ENCODE measurements at places on chromosomes 7 and 10.

GRCh38 chr7:113143486-113144257, 25.3 kb upstream of the SMIM30 start:
- no peak for DNase-seq

DNA sequence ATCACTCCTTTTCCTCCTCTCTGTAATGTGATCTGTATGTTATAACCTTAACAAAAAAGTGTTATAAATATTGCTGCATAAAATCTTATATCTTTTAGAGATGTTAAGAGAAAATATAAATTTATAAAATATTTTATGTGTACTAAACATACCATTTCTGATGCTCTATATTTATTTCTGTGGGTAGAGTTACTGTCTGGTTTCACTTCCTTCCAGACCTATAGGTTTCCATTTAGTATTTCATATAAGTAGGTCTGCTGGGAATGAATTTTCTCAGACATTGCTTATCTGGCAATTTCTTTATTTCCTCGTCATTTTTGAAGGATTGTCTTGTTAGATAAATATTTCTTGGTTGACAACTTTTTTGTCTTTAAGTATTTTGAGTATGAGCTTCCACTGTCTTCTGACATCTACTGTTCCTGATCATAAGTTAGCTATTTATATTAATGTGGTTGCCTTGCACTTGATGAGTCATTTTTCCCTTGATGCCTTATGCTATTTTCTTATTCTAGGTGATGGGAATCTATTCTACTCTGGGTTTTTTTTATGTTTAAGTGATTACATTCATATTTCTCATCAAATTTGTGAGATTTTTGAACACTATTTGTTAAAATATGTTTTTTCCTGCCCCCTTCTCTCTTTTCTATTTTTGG, 11.2 kb upstream of the THSD7A start:
- no peak for DNase-seq

- DNase-seq: no peak
Observed at GRCh38 chr7:4261601-4261960, 420.5 kb upstream of the FOXK1 start.

DNA sequence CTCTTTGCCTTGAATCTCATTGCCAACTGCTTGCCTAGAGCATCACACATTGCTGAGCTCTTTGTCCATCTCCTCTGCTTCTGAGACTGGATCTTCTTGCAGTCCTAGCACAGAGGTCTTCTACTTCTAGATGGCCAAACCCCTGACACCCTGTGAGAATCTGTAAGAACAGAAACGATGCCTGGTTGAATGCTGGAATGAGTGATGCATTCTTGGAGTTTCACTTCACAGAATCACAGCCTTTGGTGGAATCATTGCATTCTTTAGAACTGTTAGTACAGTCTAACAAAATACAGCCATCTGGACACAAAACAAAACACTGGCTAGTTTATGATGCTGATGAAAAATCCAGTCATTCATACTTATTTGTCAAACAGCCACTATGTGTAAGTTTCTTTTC, 141.7 kb upstream of the ITGB1 start:
- peak; percentile 70 for DNase-seq

GRCh38 chr7:258476-259190, 31.3 kb upstream of the FOXL3 start:
- no peak for DNase-seq

- DNase-seq: no peak
Observed at GRCh38 chr7:74242122-74242443, 12.1 kb downstream of the RFC2 start.

- DNase-seq: no peak
Observed at GRCh38 chr10:132229834-132230556, 43.2 kb downstream of the DPYSL4 start.

DNA sequence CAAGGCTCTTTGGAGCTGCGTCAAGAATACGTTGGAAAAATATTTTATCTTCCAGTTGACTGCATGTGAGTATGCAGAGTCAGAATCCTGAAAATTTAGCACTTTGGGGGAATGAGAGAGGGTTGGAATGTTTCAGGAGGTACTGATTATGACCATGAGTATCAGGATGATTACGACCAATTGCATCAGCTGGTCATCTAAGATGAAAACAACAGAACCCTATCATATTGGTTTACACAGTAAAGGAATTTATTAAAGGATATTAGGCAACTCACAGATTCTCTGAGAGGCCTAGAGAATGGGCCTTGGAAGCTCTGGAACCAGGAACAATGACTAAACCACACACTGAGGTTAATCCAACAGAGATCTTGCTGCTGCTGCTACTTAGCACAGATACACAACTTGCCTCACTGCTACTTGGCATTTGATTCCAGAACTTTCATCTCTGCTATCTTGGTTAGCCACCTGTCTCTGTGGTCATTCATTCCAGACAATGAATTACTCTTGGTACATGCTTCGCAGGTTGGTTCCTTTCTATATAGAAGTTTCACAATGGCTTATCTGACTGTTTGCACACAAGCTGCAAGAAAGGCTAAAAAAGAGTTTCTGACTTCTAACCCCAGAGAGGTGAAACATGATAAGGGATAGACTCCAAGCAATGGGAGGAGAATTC, 68.0 kb upstream of the CTTNBP2 start:
- no peak for DNase-seq

- no peak for DNase-seq
Observed at GRCh38 chr7:36204929-36205635, 52.0 kb downstream of the EEPD1 start.

DNA sequence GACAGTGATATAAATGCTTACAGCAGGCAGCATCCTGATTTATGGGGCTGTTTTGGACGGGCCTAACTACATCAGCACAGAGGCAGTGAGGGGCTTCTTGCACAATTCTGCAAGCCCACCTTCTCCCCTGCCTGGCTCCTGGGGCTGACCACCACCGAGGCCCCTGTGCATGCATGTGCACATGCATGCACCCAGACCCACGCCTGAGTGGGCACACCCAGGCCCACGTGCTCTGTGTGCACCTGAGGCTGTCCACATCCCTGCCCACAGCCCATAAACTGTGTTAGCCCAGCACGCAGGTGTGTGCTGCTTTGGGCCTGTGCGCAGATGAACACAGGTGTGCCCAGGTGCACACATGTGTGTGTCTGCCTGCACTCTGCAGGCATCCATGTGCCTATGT, 40.0 kb downstream of the ZMIZ1 start:
- no peak for DNase-seq

DNA sequence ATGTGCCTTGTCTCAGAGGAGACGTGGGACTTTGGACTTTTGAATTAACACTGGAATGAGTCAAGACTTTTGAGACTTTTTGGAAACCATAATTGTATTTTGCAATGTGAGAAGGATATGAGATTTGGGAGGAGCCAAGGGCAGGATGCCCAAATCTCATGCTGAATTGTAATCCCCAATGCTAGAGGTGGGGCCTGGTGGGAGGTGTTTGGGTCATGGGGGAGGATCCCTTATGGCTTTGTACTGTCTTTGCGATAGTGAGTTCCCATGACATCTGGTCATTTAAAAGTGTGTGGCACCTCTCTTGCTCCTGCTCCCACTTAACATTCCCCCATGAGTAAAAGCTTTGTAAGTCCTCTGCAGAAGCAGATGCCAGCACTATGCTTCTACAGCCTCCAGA, 39.2 kb downstream of the DNAJC9 start:
- DNase-seq: no peak

DNA sequence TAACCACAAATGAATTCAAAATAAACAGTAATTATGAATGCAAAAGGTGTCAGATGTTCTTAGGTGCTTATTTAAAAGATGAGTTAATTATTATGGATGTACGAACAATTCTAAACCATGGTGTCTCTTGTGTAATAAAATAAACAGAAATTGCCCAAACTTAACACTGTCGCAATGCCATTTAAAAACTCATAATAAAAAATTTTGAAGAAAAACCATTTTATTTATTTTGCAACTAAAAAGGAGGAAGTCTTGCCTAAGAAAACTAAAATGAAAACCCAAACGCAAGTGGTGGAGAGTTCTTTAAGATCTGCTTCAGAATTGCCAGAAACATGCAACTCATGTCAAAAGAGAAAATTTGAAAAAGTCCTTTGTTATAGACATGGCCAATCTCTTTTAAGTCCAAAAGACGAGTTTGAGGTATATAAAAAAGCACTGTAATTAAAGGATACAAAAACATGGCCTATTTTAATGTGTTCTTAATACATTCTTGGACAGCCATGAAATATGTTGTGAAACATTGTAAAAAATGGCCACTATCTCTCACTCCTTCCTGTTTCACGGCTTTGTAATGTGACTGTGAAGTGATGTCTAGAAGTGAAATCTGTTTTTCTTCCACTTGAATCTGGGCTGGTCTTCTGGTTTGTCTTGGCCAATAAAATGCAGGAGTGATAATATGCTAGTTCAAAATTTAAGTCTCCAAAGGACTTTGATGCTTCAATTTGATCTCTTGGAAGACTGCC, 322.9 kb downstream of the PRPF18 start:
- DNase-seq: no peak

GRCh38 chr10:58741673-58742072, 229.0 kb downstream of the BICC1 start:
- no peak for DNase-seq

DNA sequence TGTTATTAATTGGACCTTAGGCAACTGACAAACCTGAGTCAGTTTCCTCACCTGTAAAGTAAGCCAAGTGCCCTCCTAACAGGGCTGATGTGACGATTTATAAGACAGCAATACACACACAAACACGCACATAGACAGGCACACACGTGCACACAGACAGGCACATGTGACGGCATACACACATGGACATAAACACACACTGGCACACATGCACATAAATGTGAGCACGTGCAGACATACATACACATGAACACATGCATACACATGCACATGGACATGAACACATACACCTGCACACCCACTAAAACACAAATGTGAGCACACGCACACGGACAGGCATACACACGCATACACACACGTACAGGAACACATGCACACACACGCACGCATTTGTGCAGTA, 148.9 kb downstream of the PRKCQ start:
- no peak for DNase-seq

DNA sequence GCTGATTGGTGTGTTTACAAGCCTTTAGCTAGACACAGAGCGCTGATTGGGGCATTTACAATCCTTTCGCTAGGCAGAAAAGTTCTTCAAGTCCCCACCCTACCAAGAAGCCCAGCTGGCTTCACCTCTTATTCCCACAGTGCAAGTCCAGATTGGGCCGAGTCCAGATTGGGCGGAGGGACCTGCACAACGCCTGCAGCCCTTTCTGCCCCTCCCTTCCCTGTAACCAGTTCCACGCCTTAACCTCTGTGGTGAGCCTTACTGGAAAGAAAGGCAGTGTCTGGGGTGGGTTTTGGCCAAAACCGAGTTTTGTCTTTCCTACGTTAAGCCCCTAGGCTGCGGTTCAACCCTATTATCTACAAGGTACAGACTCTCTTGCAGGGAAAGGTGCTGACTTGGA, 268.7 kb downstream of the ZEB1 start:
- no peak for DNase-seq

DNA sequence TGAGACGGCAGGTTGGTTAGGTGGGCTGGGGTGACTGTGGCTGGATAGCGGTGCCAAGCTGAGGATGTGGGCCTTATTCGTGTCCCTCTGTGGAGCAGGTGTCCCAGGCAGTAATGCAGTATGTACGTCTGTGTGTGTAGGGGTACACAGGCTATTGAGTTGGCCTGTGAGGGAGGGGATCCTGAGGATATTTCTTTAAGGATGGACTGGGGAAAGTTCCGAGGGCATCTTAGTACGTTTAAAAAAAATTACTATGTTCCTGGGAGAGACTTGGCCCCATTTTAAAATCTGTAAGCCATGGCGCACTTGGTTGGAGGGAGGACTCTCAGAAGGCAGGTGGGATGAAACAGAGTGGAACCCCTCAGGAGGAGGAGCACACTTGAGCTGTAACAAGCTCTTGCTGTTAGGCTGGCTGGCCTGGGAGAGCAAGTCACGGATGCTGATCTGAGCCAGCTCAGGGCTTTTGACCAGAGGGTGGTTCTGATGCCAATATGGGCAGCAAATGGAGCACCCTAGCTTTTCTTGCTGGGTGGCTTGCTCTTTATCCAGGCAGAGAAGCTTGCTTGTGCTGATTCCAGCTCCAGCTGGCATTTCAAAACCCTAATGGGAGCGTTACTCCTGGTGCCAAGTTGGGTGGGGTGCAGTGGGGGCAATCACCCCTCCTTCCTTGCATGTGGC, 765 bp downstream of the WBP1L start:
- DNase-seq: no peak

DNA sequence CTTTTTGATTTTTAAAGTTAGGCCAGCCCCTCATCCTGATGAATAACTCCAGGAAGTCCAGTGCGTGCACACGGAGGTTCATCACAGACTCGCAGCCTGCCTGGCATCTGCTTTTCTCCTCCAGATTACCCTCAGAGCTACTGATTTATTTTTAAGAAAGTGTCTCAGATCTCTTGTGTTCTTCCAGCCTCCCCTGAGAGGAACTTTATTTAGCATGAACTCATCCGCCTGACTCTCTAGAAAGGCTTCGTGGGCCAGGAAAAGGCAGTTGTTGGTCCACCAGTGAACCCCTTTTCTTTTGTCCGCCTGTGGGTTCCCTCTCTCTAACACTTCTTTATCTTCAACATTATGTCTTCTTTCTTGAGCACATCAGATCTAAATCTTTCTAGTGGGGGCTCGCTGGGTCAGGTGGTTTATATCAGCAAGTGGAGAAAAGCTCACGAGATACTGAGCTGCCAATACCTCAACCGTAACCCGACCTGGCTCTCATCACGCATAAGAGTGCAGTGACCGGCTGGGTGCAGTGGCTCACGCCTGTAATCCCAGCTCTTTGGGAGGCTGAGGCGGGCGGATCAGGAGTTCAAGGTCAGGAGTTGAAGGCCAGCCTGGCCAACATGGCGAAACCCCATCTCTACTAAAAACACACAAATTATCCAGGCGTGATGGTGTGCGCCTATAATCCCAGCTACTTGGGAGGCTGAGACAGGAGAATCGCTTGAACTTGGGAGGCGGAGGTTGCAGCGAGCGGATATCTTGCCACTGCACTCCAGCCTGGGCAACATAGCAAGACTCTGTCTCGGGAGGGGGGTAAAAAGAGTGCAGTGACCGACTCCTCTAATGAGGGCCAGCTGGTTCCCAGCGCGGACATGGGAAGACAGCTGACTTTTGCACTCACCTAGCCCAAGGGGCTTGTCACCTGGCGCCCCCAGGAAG, 162.3 kb downstream of the CCDC3 start:
- DNase-seq: no peak

DNA sequence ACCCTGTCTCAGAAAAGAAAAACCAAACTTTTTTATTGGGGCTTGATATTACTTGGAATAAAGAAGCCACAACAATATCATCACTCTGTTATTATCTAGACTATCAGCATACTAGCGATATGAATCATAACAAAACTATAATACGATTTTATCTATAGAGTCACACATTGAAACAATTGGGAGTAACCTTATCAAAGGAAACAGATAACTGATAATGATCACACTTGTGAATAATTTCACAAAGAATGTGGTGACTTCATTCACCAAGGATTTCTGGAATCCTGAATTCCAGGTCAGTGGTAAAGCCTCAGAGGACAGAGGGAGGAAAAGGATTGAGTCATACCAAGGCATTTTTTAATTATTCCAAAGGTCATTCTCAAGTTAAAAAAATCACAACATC, 32.1 kb upstream of the NMT2 start:
- peak; percentile 55 for DNase-seq

DNA sequence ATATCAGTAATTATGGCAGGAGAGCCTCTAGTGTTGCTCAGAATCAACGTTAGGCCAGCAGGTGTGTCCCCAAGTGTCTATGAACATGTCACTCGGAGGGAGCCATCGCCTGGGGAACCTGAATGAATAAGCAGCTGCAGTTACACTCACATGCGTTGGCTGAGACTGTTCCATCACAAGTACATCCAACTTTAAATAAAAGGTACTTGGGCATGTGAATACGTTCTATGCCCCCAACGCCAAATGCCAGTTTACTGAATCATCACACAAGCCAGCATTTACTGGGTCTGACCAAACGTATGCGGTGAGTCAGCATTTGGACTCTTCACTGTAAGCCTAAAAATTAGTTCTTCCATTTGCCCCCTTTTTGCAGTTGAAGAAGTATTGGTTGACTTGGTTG, 207.6 kb upstream of the PLXNA4 start:
- peak; percentile 39 for DNase-seq
